ENCODE measurements at places on chromosomes 5 and 9. TPM values are rescaled to one million over a fixed set of nuclear protein-coding genes. Genes with fewer than 3 reads are reported as not detected.

Gene SLC1A3
- total RNA-seq, result 0.37 TPM

Gene GMCL2
- total RNA-seq, result not detected

Gene PCDHGC4
- not detected for total RNA-seq

Gene SPATA31D4
- total RNA-seq, result not detected

Gene CDX1
- total RNA-seq, result not detected

Gene IFNK
- not detected for total RNA-seq

Gene GGTA1
- not detected for total RNA-seq

Gene SEMA6A
- not detected for total RNA-seq

Gene HAVCR1
- total RNA-seq, result 0.61 TPM

Gene TOR4A
- total RNA-seq, result 3.9 TPM

Gene RLN2
- 1.9 TPM for total RNA-seq

All from CD8-positive, alpha-beta memory T cell (primary cell).